ENCODE measurements at places on chromosomes 7 and 10. TPM values are rescaled to one million over a fixed set of nuclear protein-coding genes. Genes with fewer than 3 reads are reported as not detected.

DNA sequence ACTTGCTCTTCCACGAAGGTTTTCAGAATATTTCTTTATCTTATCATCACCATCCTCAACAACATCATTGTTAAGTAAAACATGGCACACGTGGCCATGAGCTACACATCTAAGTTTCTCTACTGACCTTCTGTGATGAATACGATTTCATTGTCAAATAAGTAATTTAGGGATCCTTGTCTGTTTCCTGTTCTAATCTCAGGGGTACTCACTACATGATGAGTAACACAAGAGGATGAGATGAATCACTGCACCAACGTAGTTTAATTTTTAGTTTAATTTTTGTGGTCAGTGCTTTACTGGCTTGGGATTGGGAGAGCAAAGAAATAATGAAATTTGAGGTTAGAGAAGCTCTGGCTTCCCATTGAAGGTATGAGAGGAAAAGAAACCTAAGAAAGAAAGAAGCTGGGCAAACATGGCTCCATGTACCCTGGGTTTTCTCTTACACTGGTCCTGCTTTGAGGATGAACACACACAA, 461.9 kb upstream of the KLF6 start:
- no peak for DNase-seq

The TMEM248 gene
- 46.8 TPM for total RNA-seq

- no peak for DNase-seq
Measured at GRCh38 chr10:126905776-126906703, 812 bp downstream of the DOCK1 start.

GRCh38 chr7:89837515-89837914, 316.8 kb upstream of the STEAP1 start:
- DNase-seq = no peak

DNA sequence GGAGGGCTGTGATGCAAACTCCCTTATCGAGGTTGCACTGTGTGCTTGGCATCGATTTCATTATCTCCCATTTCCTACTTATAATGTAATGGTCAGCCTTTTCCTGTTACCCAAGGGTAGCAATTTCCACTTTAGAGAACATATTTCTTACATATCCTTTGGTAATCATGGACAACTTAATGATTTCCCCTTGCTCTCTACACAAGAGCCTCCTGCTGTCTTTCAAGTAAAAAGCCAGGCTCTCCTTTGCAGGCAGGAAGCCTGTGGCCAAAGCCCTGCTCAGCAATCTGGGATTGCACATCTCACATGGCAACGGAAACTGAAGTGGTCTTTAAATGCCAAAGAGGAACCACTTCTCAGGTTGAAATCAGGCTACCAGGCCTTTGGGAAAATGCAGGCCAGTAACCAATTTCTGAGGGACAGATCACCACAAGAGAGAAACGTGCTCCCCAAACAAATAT, 86.7 kb upstream of the IKZF1 start:
- DNase-seq = no peak

GRCh38 chr7:107025449-107026103, 18.9 kb upstream of the PRKAR2B start:
- no peak for DNase-seq

The JAKMIP3 gene
- total RNA-seq = 0.19 TPM

DNA sequence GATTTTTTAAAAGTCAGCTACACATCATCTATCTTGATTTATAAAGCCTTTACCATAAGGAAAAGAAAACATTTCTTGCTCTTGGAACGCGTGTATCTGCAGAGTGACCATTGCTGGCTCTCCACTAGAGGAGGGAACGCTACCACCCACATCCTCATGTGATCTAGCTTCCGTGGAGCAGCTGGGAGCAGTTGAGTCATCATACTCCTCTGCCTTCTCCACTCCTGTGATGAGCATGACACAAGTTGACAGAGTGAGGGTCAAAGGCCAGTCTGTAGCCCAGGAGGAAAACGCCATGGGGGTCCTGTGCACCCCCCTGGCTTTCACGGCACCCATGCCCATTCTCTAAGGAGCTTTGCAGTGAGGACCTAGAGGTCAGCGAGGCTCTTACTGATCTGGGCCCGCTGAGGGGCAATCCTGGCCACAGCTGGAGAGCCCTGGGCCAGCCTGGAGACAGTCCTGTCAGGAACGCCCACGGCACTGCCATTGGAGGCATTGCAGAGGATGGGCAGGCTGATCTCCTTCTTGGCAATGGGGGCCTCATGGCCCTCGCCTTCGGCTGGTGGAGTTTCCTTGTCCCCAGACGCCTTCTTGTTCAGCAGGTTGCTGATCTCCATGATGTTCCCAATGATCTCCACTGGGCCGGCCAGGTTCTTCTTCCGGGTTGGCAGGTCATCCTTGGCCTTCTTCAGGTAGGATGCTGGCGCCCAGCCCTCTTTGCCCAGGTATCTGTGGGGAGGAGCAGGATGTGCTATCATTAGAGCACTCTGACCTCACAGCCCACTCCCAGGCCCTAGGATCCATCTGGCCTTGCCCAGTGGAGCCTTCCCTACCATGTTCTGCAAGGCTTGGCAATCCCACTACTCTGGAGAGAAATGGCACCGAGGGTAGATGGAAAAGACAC, 119.2 kb downstream of the NEURL1 start:
- no peak for DNase-seq

DNA sequence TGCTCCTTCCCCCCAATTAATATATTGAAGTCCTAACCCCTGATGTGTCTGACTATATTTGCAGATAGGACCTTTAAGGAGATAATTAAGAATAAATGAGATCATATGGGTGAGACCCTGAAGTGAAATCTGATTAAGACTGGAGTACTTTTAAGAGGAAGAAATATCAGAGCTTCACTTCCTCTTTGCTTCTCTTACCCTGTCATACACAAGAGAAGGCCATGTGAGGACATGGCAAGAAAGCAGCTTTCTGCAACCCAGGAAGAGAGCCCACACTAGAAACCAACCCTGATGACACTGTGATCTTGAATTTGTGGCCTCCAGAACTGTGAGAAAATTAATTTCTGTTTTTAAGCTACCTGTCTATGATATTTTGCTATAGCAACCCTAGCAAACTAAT, 44.2 kb downstream of the JMJD1C start:
- no peak for DNase-seq

- DNase-seq = no peak
Measured at GRCh38 chr10:102619281-102619981, 24.8 kb upstream of the TRIM8 start.

DNA sequence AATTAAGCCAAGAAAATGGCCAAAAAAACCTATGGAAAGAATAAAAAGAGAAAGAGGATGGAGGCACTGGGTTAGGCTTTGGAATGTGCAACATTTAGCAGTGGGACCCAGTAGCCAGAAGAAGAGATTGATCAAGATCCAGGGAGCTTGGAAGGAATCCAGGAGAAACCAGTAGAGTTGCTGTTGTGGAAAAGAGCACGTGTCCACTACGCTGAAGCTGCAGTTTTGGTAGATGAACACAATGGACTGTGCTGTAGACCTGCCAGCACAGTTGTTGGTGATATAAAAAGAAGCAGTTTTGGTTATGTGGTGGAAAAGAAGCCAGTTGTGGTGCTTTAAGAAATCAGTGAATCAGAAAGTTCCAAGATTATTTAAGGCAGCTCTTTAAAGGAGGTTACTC, 802.2 kb upstream of the POM121L12 start:
- DNase-seq = no peak

The OR2F1 gene
- total RNA-seq = not detected

GRCh38 chr7:158277219-158278141, 310.1 kb downstream of the PTPRN2 start:
- DNase-seq = no peak

The COL17A1 gene
- total RNA-seq = 75.3 TPM

DNA sequence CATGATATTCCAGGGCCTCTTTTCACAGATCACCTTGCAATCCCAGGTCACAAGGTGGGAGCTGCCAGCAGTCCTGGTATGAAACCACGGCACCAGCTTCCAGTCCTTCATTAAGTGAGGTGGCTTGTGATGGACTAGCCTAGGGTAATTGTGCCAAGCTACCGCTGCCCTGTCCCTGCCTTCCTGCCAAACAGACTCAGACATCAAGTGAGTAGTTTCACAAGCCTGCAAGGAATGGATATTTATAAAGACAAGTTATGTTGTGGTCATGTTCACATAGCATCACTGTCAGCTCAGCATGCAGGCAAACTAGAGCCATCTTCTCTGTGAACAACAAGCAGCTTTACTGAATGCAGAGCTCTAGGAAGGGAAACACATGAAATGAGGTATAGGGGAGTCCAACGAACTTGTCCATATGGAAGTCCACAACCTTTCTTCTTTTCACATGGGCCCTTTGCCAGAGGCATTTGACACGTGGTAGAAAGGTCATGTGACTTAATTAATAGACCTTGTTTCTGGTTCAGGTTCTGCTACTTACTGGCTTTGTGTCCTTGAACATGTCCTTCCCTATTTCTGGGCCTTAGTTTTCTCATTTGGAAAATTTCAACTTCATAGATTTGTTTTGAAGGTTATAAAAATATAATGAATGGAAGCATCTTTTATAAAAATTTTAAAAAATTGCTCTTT, 1061.2 kb downstream of the KCNMA1 start:
- no peak for DNase-seq

The FGL2 gene
- 46.0 TPM for total RNA-seq

DNA sequence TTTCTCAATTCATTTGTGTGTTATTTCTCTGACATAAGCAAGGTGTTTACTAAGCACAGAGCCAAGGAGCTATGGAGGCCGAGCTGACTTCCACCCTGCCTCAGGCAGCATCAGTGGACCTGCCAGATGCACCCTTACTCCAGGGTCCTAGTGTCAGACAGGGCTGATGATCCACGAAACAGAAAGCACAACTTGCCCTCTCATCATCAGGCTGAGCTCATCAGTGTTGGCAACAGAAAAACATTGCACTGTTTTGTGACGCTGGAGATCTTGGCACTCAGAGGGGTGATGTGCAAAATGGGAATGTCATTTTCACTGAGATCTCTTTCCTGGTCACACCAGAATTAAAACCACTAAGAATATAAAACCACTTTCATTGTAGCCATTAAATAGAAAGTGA, 201.8 kb downstream of the GLI3 start:
- no peak for DNase-seq

The GRM8 gene
- total RNA-seq = 0.38 TPM

GRCh38 chr10:77494327-77494726, 143.3 kb downstream of the KCNMA1 start:
- no peak for DNase-seq

DNA sequence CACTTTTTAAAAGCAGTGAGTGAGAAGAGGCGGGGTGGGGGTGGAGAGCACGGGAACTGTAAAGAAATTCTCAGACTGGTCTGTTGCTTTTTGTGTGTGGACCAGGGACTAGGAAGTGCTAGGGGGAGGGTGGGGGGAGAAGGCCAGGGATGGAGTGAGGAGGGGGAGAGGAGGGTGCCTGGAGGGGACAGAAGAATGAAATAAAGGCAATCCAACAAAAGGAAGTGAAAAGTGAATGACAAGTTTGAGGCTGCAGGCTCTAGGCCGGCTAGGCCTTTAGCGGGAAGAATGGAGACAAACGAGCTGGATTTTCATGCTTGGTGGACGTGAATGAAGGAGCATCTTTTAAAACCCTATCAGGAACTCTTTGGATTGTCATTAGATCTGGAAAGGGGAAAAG, 13.7 kb downstream of the NEUROG3 start:
- DNase-seq = no peak

DNA sequence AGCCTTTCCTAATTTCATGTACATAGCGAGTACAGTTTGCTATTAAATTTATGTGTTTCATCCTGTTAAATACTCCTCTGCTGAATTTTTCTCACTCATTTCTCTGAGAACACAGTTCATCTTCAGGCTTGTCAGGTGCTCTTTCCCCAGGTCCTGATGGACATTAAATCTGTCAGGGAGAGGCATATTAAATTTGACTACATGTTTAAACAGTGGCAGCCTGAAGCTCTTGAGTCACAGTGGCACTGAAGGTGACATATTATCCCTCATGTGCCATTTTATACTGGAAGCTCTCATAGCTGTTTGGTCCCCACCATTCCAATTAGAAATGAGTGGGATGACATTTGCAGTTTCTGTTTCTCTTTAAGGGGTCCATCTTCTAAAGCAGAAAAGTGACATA, 1089.6 kb upstream of the SORCS1 start:
- no peak for DNase-seq

DNA sequence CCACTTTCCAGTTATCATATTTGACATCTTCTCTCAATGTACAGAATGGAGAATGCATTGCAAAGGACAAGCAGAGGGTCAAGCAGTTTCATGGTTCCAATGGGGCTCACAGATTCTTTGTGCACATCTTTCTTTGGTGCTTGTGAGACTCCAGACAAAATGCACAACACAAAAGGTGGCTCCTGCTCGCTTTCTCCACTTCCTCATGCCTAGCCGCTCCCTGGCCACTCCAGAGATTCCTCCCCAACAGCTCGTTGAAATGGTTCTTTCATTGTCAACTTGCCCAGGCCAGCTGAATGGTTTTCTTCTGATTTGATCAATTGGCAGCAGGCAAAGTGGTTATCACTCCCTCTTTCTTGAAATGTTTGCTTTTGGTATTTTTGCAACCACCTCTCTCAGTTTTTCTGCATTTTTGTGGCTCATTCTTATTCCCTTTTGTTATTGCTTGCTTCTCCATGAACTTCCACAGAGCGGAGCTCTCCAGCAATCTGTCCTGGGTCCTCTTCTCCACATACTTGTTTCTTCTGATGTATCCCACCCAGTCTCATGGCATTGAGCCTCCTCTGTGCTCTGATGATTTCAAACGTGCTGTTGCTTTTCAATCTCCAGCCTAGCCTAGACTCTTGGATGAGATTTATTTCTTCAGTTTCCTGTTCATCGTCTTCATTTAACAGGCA, 507.8 kb upstream of the MKI67 start:
- no peak for DNase-seq

DNA sequence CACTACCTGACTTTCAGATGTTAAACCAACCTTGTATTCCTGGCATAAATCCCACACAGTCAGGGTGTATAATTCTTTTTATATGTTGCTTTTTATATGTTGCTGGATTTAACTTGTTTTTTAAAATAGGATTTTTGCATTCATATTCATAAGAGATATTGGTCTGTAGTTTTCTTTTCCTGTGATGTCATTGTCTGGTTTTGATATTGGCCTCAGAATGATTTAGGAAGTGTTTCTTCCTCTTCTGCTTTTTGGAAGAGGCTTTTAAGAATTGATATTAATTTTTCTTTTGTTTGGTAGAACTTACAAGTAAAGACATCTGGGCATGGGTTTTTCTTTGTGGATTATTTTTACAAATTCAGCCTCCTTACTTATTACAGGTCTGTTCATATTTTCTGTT, 93.1 kb downstream of the CARD11 start:
- no peak for DNase-seq

The MALRD1 gene
- 2.5 TPM for total RNA-seq

Measured in thymus (tissue), 14 donors.